HTR-8/SVneo (cell line): ENCODE measurements at places on chromosomes 3 and 15.
A peak's percentile ranks its signal among the peaks of the same experiment; 100 is the strongest.

- DNase-seq = no peak
Observed at GRCh38 chr3:184236033-184236410, 6.6 kb downstream of the VWA5B2 start.

GRCh38 chr3:2984831-2985220 is 125.3 kb downstream of the IL5RA start:
- DNase-seq = no peak

DNA sequence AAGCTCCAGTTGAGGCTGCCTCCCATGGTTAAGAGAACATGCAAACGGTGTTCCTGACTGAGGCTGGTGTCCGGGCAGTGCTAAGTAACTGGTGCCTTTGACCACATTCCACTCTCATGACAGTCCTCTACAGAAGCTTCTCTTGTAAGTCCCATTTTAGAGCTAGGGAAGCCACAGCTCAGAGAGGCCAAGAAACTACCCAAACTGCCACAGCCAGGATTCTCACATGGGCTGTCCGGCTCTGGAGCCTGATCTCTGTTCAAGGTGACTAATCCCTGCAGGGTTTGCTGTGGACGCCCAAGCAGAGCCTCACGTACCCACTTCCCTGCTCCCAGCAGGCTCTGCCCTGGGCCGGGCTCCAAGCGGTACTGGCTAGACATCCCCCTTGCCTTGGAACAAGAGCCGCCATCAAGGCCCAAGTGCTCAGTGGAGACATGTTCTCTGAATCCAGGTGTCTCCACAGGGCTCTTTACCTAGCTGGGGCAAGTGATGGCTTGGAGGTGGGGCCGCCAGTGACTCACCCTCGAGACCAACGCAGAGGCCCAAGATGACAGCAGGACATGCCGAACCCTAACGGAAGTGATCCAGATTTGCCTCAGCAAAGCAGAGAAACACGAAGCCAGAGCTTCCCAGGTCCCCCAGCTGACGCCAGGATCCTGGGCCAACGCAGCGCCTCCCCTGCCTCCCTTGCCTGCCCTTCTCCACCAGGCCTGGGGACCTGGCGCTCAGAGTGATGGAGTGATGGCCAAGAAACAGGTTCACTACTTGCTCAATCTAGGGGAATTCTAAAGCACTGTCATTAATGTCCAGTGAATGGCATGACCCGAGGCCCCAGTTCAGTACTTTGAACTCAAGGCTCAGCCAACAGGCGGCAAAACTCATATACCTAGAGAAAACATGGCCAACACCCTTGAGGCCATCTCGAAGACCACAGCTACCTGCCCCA is 24.4 kb downstream of the KLHL25 start:
- DNase-seq = no peak

DNA sequence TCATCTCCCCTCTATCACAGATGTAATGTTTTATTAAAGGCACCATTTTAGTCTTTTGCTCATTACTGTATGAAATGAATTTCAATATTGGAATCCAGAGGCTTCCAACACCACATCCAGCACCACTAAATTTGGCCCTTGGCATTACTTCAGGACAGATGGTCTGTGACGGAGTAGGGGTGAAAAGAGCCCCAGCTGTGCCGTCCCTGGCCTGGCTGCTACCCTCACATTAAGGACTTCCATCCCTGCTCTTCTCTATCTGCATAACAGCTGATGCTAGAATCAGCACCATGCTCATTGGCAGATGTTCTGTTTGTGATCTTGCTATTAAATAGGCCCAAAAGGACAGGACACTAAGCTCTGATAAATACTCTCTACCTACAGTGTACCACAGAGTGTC is 152.9 kb downstream of the IL1RAP start:
- DNase-seq = no peak

GRCh38 chr15:79380755-79381497 is 51.2 kb upstream of the MINAR1 start:
- DNase-seq = peak; percentile 69

DNA sequence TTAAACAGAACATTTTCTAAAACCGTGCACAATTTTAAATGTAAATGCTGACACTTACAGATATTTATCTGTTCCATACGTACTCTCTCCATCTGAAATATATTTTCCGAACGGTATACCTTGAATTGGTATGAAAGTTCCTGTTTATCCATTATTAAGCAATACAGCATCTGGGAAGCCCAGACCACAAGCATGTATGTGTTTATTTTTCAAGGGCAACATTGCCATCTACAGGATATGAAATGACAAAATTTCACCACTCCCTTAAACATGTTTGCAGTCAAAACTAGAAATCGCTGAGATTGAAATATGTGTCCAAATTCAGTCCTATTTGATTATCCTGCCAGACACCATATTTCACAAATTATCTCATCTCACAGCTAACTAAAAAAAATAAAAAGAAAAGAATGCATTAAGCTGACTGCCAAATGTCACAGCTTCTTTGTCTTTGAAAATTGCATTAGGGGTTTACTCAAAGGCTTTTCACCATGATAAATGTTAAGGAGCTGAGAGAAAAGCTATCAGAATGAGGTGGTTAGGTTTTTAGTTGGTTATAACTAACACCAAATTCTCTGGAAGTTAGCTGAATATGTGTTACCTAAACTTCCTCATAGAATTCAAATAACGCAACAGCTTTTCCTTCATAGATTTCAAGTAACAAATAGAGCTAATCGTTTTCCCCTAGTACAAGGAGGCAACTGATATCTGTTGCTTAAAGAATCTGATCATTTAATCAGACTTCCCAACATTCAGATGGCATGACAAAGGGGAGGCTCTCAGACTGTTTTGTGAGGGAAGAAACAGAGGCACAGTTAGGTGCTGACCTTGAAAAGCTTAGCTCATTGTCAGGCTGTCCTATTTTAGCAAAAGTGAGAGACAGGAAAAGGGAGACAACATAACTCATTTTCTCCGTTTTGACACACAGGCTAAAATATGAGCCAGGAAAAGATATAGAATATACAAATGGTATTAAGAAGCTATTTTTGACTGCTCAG is 533.1 kb downstream of the TBL1XR1 start:
- DNase-seq = peak; percentile 34

- no peak for DNase-seq
Observed at GRCh38 chr15:91032919-91033803, 10.8 kb upstream of the VPS33B start.

DNA sequence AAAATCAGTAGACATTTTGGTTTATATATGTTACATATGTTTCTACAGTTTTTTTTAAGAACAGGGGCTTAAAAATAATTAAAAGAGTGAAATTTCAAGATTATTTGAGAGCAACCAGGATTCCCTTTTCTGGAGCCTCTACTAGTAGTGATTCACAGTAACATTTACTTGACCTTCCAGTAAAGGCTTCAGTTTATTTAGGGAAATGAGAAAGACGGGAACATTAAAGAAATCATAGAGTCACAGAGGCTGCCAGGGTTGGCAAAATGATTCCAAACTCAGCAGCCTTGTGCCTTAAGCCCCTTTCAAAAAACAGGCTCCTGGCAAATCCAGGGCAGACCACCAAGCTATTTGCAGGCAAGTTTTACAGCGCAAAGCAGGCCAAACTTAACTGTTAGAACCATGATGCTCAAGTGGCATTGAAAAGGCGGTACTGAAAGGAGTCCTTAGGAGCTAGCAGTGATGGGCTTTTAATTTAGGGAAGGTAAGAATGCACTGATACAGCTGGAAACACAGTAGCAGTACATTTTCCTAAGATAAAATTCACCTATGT is 201.1 kb upstream of the ADAMTS9 start:
- no peak for DNase-seq

DNA sequence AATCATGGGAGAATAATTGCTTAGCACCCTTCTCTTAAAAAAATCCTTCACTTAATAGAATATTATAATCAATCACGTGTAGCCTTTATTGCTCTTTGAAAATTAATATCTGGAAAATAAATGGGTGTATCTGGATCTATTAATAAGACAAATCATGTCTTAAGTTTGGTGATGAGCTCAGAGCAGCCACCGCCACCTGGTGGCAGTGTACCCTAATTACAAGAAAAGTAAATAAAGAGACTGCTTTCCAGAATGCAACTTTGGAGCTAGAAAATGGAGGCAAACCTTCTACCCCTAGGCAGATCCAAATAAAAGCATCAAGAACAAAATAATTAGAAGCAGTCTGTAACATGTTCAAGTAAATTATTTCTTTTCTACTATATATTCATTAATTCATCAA is 43.5 kb downstream of the EPHB1 start:
- no peak for DNase-seq

DNA sequence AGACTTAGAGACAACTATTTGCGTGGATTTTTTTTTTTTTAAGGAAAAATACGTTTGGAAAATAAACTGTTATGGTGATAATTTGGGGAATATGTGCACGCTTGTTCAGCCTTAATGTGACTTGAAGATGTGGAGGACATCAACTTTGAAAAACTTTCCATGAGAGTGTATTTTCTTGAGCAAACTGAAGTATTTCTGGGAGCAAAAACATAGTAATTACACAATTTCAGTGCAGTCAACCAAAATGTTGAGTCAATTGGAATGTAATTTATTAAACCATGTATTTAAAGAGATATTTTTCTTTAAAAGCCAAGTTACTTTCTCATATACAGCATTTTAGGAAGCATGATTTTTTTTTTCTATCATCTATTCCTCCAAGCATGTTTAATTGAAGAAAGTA is 80.3 kb upstream of the FLNB start:
- DNase-seq = no peak
